ENCODE measurements at places on chromosomes 5 and 9. TPM values are rescaled to one million over a fixed set of nuclear protein-coding genes. Genes with fewer than 3 reads are reported as not detected.
A peak's percentile ranks its signal among the peaks of the same experiment; 100 is the strongest.

DNA sequence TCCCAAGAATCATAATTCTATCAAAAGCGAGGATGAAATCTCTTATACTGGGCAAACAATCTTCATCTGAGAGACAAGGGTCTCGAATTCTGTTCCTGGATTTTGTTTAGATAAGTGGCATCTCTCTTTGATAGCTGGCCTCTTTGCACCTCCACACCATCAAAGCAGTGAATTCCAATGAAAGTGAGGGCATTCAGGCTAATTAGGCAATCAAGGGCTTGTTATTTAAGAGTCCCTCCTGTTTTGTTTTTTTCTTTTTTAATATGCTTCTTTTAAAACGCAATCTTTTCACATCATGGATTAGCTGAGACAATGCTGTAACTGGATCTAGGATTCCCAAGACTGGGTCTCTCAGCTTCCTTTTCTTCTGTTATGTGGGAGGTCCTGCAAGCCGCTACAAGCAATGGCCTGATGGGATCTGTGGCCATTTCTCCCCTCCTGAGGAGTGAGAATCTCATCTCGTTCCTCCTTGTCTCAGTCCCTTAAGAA, 67.9 kb downstream of the TNC start:
- no peaks in the 10 kb centered on the region for H3K4me1 ChIP-seq
- peaks cover 5% of the 10 kb centered on the region for H3K27me3 ChIP-seq
- no peak for DNase-seq
- no peaks in the 10 kb centered on the region for H3K36me3 ChIP-seq
- no peak overlapping the region for H3K4me3 ChIP-seq

DNA sequence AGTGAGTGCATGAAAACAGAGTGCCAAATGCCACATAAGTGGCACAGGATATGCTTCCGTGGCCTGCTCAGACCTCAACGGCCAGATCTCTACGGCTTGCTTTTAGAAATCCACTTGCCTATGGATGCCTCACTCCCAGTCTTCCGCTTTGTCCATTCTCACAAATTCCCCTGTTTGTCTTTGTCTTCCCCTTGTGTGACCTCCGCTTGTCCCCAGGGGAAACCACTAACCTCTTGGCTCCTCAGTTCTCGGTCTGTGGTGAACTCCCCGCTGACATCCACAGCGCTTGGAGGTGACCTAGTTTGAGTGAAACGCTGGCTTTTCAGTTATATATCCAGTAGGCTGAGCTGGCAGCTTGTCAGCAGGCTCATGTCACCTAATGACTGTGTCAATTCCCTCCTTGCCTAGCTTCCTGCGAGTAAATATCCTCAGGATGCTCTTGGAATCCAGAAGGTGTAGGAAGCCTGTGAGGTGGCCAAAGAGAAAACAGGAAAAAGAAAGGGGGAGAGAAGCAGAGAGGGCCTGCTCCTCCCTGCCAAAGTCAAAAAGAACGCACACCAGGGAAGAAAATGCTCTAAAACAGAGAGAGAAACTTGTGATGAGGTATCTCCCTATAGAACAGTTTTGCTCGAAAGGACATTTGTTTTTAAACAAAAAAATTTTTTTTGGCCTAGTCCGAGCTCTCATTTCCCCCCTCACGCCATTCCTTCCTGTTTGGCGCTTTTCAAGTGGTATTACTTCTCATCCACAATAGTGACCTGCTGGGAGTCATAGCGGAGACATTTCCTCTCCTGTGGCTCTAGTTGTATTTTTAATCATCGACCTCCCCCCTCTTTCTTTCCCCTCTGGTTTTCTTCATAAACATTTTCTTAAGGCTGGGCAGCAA, 101.6 kb upstream of the SPRY4 start:
- H3K27me3 ChIP-seq, result no peaks in the 10 kb centered on the region
- no peak overlapping the region for H3K4me3 ChIP-seq
- H3K27ac ChIP-seq, result no peak overlapping the region

DNA sequence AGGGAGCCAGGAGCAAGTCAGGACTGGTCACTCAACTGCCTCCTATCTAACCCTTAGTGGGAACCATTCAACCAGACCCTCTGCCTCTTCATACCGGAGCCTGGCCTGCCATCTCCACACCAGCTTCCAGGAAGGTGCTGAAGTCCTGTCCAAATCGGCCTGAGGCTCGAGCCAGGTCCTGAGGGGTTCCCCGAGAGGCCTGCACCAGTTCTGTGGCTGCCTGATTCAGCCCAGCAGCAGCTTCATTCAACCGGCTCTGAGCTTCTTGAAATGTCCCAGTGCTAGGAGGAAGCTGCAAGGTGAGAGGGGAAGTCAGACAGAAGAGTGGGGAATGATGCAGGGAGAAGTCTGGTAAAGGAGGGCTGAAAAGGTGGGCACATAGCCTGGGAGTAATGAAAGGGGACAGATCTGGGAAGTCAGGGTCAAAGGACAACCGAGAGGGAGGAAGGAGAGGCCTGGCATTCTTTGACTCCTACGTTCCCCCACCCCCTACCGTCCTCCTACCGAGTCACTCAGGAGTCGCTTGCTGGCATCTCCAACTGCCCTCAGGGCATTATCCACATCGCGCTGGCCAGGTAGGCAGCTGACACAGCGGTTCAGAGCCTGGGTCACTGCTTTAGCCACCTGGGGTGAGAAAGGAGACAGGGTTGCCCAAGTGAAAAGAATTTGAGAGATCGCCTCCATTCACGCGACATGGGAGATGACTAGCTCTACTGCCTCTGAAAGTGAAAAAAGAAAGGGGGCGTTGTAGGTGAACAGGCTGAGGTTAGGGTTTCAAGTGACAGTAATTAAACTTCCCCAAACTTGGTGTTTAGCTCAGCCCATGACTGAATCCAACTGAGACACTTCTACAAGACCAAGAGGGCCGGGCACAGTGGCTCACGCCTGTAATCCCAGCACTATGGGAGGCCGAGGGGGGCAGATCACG, 20.2 kb downstream of the TLN1 start:
- H3K36me3 ChIP-seq, result peaks cover 59% of the 10 kb centered on the region
- no peak for DNase-seq
- no peak overlapping the region for H3K4me3 ChIP-seq
- no peak overlapping the region for H3K27ac ChIP-seq
- H3K4me1 ChIP-seq, result peaks cover 2% of the 10 kb centered on the region

GRCh38 chr9:83198371-83198770, 135.4 kb upstream of the RASEF start:
- no peak for DNase-seq
- peaks cover 6% of the 10 kb centered on the region for H3K27me3 ChIP-seq
- H3K27ac ChIP-seq, result no peak overlapping the region
- H3K4me3 ChIP-seq, result no peak overlapping the region
- no peaks in the 10 kb centered on the region for H3K4me1 ChIP-seq
- H3K36me3 ChIP-seq, result no peaks in the 10 kb centered on the region

The BTNL8 gene
- not detected for total RNA-seq

GRCh38 chr5:16179511-16179935, at the start of gene MARCHF11:
Gene MARCHF11, minus strand, starts transcription at chr5:16179791. Its CDS starts 216 bp downstream, at chr5:16179575.
- H3K36me3 ChIP-seq, result peaks cover 3% of the 10 kb centered on the region
- peak within 1 kb of the TSS; percentile 6 for H3K4me3 ChIP-seq
- peaks cover 7% of the 10 kb centered on the region for H3K4me1 ChIP-seq
- H3K27ac ChIP-seq, result no peak within 1 kb of the TSS

DNA sequence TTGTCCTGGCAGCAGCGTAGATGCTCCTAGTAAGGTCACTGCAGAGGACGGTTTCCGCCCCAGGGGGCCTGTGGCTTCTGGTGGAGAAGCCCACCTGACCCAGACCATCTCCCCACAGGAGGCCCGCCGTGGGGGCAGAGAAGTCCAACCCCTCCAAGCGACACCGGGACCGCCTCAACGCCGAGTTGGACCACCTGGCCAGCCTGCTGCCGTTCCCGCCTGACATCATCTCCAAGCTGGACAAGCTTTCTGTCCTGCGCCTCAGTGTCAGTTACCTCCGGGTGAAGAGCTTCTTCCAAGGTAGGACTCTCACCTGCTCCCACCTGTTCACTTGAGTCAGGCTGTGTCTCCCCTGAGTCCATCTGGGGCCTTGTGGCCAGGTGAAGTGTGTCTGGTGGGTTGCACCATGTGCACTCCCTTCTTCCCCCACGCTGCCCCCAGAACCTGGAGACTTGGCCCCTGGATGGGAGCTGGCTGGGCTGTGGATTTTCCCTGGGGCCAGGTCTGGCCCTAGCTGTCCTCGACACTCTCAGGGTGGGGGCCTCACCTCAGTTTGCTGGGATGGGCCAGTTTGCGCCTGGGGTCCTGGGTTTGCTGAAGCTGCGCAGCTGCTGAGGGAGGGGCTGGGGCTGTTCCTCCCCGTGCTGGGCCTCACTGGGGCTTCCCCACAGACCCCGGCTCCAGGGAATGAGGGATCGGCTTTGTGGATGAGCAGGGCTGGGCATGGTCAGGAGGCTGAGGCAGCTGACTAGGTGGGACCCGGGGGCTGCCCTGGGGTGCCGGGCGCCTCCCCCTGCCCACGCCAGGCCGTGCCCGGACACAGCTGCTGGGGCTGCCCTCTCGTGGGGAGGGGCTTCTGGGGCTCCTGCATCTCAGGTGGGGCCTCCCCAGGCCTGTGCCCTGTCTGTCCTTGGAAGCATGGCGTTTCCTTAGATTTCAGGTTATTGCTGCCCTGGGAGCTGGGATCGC, 32.4 kb downstream of the AHRR start:
- H3K36me3 ChIP-seq, result peaks cover 2% of the 10 kb centered on the region
- no peak for DNase-seq
- H3K27me3 ChIP-seq, result peaks cover 6% of the 10 kb centered on the region
- no peak overlapping the region for H3K27ac ChIP-seq

The PCDHB14 gene
- not detected for total RNA-seq

Data from activated naive CD4-positive, alpha-beta T cell treated with anti-CD3 and anti-CD28 coated beads for 36 hours (primary cell).